ENCODE measurements at places on chromosomes 6 and 20.

- DNase-seq, result no peak
Measured at GRCh38 chr6:47105469-47106178, 63.5 kb upstream of the ADGRF1 start.

DNA sequence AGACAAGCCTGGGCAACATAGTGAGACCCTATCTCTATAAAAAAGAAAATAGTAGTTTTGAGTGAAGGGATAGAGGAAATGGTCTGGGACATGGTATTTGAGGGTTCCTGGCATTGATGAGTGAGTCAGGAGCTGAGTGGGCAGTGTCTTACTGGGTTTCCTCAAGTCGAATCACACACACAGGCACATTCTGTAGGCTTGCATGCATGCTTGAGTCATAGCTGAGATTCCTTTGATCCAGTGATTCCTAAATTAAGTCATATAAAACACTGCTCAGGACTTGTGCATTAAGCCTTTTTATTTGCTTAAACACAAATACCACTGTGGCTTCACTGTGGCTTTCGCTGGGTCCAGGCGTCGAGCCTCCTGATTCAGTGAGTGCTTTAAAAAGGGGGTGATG is 71.8 kb upstream of the TMEM181 start:
- no peak for DNase-seq

DNA sequence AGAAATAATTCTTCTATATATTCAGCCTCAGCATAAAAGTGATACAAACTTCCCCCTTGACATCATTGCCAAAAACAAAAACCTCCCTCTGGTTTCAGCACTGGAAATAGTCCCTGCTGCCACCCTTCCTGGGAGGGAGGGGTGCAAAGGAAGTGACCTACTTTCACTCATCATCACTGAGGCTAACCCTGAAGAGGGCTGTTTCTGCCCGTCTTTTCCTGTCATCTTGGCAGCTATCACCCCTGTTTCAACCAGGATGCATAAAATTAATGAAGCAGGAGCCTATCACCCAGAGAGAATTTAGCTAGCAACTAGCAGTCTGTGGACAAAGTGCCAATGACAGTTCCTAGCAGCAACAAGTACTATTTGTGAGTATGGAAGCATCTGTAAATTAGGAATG is 397.8 kb downstream of the LAMA2 start:
- peak; percentile 3 for DNase-seq

GRCh38 chr20:48012401-48012974 is 227.2 kb upstream of the SULF2 start:
- no peak for DNase-seq

DNA sequence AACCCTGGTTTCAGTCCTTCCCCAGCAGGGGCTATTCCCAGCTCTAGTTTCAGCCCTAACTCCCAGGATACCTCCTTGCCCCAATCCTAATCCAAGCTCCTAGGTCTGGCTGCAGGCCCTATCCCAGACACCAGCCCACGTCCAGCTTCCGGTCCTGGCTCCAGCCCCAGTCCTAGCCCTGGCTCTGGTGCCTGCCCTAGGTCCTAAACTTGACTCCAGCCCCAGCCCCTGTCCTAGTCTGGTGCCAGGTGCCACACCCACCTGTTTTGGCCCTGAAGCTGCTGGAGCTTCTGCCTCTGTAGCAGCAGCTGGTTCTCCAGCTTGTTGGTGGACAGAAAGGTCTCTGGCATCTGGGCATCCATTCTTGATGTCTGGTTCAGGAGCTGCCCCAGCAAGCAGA is 28.1 kb downstream of the ANGPT4 start:
- no peak for DNase-seq

All from stimulated activated CD4-positive, alpha-beta T cell treated with anti-CD3 and anti-CD28 coated beads, Interleukin-12 subunit alpha, Interleukin-12 subunit beta, amount 100 ng/mL, for 4 hours (primary cell).